ENCODE measurements at places on chromosomes 3 and 15.

GRCh38 chr3:171731691-171732090, 78.6 kb downstream of the PLD1 start:
- no peaks in the 10 kb centered on the region for H3K27me3 ChIP-seq
- no peak overlapping the region for H3K4me3 ChIP-seq
- peaks cover 22% of the 10 kb centered on the region for H3K36me3 ChIP-seq
- DNase-seq, result no peak

DNA sequence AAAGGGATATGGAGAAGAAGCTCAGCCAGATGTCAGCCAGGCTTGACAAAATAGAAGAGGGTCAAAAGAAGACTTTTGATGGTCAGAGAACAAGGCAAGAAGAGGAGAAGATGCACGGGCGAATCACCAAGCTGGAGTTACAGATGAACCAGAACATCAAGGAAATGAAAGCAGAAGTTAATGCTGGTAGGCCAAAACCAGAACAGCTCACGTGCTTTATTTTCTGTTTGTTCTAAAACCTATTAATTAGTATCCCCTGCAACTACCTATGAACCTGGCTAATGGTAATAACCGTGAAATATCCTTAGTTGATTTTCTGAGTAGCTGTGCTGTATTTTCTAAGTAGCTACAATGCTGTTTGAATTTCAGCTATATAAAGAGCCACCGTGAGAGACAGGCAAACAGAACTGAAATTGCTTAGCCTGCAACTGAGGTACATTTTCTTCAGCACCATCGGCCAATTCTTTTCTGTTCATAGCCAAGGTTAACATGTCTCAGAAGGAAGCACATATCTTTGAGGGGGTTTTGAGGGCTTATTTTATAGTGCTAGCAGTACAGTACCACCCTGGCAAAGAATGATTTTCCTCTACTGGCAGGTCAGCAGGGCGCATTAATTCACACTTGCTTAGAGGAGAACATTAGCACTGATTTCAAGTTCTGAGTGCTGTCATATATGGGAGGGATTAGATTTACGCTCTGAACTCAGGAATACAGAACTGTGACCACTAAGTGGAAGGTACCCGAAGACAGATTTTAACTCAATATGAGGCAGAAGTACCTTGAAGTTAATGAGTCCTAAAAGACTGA, 78.9 kb downstream of the FAM81A start:
- H3K27me3 ChIP-seq, result no peaks in the 10 kb centered on the region
- no peak for DNase-seq
- H3K4me1 ChIP-seq, result no peaks in the 10 kb centered on the region
- no peaks in the 10 kb centered on the region for H3K36me3 ChIP-seq
- H3K27ac ChIP-seq, result no peak overlapping the region

DNA sequence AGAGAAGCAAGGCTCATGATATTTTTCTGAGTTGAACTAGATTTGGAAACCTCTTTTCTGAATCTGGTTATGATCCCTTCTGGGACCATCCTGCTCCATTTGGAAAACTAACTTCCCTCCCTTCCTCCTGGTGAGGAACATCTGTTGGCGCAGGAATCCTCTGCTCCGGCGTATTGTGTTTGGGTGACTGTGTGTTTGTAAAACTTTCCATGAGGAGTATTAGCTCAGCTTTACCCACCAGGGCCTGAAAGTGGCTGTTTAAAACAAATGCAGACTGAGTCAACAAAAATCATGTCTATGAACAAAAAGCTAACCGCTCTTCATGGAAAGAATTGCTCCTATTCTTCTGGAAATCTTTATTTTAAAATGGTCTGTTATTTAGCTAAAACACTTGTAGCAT, 17.7 kb downstream of the STARD9 start:
- H3K36me3 ChIP-seq, result no peaks in the 10 kb centered on the region
- H3K27me3 ChIP-seq, result no peaks in the 10 kb centered on the region
- H3K27ac ChIP-seq, result no peak overlapping the region
- no peak for DNase-seq
- H3K4me1 ChIP-seq, result peaks cover 24% of the 10 kb centered on the region

DNA sequence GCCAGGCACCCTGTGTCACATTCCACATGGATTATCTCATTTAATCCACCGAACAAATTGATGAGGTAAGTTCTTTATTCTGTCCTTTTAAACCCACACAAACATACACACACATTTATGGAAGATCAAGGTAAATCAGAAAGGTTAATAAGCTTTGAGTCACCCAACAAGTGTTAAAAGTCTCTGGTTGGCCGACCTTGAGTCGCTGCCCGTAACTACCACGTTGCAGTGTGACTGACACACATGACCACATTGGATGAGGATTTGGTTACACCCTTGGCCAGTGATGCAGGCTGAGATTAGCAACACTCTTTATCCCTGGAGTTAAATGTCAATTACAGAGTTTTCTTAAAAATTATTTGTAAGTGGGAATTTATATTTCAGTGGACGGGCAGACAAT, 19.2 kb downstream of the FOXP1 start:
- H3K27me3 ChIP-seq, result no peaks in the 10 kb centered on the region
- DNase-seq, result no peak
- H3K36me3 ChIP-seq, result peaks cover 3% of the 10 kb centered on the region
- no peak overlapping the region for H3K27ac ChIP-seq

GRCh38 chr15:85760531-85761371, 34.0 kb downstream of the KLHL25 start:
- DNase-seq, result no peak
- H3K27ac ChIP-seq, result no peak overlapping the region
- peaks cover 12% of the 10 kb centered on the region for H3K36me3 ChIP-seq
- H3K27me3 ChIP-seq, result no peaks in the 10 kb centered on the region
- H3K4me1 ChIP-seq, result peaks cover 10% of the 10 kb centered on the region

All from HepG2 (cell line).